Nephron progenitor cell (in vitro differentiated cells): ENCODE measurements at places on chromosomes 12 and 14.

DNA sequence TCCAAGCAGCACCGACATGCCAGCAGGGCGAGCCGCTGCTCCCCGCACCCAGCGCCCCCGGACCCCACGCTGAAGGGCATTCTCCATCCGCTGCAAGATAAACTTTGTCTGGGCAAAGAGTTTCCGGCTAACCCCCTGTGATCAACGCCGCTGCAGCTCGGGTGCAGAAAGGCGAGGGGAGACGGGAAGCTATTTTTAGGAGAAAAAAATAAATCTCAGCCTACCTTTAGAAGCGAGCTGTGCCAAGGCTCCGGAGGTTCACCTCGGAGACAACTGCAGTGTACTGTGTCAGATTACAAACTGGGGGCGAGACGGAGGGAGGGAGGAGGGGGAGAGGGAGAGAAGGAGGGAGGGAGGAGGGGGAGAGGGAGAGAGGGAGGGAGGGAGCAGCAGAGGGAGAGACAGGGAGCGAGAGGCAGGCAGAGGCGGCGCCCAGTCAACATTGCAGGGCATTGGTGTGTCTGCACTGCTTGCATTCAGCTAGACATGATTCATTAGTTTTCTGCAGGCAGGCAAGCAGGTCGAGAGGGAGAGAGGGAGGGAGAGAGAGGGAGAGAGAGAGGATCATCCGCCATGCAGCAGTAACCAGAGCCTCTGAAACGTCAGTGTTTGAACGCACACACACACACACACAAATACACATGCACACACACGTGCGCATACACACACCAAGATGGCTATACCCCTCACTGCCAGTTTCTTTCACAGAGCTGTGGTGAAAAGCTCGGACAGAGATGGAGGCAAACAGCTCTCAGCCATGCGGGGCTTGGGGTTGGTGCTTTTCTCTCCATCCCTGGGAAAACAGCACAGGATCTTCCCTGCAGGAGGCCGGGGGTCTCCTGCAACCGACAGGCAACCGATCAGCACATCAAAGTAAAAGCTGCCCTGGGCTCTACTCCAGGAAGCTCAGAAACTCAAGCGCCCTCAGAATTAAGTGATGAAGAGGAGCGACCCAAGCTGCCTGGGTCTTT lies at the start of gene RIMBP2:
Gene RIMBP2, minus strand, starts transcription at position 302 of the 971 bp plus-strand sequence. CDS start 237,286 bp downstream, outside the sequence.
- peak; percentile 77 for DNase-seq

DNA sequence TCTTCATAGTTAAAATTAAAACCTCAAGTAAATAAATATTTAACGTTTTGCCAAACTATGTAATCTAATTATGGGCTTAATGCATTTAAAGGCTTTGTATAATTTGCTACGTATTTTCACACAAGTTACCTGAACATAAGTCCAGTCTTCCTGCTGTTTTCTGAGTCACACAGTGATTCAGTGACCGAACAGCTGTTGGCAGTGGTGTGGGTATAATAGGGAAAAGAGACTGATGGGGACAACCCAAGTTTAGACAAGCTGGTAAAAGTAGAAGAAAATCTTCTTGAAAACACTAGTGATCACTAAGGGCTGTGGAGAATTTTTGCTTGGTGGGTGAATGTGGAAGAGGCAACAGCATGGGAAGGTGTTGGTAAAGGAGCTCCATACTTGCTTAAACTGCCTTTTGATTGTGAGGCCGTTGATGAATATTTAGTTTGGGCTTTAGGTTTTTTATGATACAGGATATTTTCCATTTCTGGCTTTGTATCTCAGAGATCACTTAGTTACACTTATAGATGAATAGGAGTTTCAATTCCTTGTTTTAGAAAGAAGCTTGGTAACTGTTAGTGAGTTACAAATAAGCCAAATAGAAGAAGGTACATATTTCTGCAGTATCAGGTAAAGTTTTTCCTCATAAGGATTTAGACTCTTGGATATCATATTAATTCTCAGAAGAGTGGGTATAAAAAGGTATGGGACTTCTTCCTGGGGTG lies 23.9 kb downstream of the LRRK2 start:
- no peak for DNase-seq

GRCh38 chr14:102220031-102220430 lies 80.3 kb downstream of the WDR20 start:
- DNase-seq: no peak

- DNase-seq: no peak
Observed at GRCh38 chr14:99431986-99432385, 48.7 kb downstream of the SETD3 start.

GRCh38 chr12:120258323-120258896 lies 7.1 kb downstream of the PXN start:
- no peak for DNase-seq

GRCh38 chr14:102902086-102902485 lies 20.4 kb upstream of the AMN start:
- DNase-seq: no peak

DNA sequence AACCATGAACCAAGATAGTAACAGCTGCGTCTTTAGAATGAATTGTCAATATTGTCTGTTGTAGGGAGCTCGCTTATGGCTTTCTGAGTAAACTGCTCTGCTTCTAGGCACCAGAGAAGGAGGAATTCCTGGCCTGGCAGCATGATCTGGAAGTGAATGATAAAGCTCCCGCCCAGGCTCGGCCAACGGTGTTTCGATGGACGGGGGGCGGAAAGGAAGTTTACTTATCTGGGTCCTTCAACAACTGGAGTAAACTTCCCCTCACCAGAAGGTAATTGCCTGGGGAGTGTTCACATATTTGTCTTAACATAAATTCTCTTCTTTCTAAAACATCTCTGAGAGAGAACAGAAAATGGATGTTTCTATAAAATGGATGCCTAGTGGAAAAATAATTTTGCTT lies 4.3 kb downstream of the PRKAB1 start:
- DNase-seq: no peak

DNA sequence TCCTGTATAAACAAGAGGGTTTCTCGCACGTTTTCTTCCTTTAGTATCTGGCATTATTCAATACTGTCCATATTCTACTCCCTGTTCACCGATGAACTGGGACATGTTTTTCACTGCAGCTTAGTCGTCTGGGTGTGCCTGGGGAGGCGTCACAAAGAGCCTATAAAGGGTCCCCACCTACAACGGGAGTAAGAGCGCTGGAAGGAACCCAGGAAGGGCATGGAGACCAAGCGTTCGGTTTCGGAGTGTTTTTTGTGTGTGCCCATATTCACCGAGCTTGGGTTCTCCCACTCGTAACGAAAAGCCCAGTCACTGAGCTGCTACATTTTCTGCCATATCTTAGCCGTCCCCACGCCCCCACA lies 592 bp upstream of the USP15 start:
- no peak for DNase-seq

DNA sequence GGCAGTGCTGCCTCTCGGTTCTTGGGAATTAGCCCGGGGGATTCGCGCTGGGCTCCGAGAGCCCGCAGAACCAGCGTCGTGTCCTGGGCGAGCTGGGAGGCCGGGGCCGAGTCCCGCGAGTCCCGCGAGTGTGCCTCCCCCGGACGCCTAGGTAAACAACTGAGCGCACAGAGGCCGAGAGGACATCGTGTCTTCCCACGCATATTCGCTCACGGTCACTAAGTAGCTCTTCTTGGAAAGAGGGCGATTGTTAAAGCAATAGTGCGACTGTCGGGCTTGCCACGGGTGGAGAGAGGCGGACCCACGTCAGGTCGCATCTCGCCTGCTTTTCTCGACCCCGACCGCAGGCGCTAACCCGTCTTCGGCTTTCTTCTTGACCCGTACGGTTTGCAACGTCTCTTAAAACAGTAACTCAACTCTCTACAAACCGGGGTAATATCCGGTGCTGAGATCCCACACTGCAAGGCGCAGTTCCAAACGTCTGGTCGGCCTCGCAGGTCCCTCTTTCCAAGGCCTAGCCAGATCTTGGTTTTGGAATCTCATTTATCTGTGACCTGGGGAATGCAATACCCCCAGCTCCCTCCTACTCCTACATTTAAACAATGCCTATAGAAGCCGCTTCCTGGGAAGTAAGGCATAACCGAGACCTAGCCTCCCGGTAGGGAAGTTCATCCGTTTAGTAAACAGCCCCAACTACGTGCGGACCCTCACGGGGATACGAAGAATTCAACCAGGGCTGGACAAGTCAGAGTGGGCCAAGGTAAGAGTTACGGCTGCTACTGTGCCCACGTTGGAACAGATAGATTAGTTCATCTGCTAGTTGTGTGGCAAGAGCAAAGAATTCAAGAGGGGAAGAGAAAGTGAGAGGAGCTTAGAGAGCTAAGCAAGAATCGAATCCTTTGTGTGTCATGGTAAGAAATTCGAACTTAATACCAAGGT lies 736 bp upstream of the PHLDA1 start:
- peak; percentile 15 for DNase-seq

GRCh38 chr12:5262885-5263284 lies 169.0 kb upstream of the NTF3 start:
- no peak for DNase-seq

GRCh38 chr14:99075771-99076375 lies 196.1 kb downstream of the BCL11B start:
- DNase-seq: no peak

- peak; percentile 10 for DNase-seq
Observed at GRCh38 chr12:1972856-1973317, 31.4 kb downstream of the DCP1B start.

DNA sequence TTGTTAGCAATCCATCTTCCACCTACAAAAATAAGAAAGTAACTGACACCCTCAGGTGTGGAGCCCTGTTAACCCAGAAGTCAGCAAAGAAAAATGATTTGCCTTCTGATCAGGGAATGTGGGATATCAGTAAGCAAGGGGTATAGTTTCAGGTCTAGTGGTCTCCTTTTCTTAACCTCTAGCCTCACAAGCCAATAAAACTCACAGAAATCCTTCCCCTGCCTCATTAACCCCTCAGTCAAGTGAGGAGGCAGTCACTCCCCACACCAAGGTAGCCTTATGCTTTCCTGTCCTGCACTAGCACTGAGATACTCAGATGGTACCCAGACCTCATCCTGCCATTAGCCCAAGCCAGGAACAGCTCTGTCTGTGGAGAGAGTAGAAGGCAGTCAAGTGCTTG lies 103.4 kb upstream of the VASH1 start:
- no peak for DNase-seq

DNA sequence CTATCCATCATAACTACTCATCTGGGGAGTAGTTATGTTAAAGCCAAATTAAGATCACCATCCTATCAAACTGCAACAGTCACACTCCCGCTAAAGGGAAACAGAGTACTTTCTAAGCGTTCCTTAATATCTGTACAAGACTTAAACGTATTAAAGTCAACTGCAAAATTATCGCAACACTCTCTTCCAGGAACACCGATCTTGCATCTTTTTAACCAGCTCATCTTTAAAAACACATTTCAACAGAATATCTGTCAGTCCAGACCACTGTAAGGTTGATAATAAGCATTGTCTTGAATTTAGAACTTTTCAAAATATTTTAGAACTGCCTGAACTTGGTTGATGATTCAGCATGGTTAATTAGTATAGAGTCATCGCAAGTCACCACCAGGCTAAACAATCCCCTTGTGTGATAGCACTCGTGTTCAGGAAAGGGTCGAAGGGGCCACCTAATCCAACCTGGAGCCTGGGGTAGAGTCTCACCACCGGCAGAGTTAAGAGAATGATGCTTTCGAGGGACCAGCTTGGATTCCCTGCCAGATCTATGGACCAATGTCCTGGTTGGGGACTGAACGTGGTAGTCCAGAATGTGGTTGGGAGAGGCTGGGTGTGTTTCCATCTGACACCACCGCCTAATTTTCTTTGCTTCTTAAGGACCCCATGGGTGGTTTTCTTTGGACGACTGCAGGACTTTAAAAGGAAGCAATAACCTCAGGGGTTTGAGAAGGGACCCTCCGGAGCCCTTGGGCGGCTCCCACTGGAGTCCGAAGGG lies 890 bp downstream of the SPTLC2 start:
- DNase-seq: no peak

GRCh38 chr12:55683676-55684075 lies 24.0 kb downstream of the ITGA7 start:
- DNase-seq: no peak

GRCh38 chr14:73776194-73776537 lies 62.0 kb upstream of the PNMA1 start:
- DNase-seq: no peak

DNA sequence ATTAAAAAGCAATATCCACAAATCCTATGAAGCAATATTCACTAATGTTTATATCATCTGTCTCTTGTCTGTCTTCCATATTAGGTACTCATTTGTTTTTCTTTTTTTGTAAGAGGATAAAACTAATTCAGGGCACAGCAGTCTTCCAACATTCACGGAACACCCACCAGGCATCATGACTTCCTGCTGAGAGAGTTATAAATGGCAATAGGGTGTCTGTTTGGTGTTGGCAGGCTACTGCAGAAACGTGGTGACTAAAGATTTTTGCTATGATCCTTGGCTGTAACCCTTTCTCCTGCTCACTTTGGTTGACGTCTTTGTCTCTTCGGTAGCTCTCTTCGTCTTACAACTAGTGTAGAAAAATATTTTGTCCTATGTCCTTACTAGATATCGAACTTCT lies 860.6 kb upstream of the MGAT4C start:
- DNase-seq: no peak
